Stimulated activated CD8-positive, alpha-beta memory T cell treated with anti-CD3 and anti-CD28 coated beads, Interleukin-7, amount 100 ng/mL, for 1 hour (primary cell): ENCODE measurements at places on chromosomes 5 and 9.

DNA sequence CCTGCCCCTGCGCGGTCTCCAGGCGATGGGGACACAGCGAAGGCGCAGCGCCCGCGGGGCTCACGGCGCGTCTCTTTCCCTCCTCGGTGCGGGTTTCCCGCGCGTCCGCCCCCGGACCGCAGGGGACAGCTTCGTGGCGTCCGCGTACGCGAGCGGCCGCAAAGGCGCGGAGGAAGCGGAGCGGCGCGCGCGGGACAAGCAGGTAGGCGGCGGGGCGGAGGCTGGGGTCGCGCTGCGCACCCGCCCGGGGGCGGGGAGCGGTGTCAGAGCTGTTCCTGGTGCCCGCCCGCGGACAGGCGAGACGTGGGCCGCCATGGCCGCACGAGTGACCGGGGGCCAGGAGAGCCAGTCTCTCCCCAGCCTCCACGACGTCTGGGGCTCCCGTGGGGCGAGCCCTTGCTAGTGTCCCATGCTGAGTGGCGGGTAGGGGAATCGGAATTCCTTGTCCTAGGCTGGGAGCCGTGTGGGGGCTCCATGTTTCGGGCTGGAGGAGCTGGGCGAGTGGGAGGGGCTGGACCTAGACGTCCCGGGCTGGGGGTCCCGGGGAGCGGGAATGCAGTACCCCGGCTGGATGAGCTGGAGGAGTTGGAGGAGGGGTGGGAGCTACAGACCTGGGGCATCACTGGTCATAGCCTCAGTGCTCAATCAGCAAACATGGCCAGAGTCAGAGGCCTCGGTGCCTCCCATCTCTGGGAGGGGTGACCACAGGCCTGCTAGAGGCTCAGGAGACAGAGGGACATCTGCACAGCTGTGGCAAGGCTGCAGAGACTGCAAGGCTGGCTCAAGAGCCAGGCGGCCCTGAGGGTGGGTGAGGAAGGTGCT is 968 bp downstream of the NKD2 start:
- DNase-seq, result no peak

DNA sequence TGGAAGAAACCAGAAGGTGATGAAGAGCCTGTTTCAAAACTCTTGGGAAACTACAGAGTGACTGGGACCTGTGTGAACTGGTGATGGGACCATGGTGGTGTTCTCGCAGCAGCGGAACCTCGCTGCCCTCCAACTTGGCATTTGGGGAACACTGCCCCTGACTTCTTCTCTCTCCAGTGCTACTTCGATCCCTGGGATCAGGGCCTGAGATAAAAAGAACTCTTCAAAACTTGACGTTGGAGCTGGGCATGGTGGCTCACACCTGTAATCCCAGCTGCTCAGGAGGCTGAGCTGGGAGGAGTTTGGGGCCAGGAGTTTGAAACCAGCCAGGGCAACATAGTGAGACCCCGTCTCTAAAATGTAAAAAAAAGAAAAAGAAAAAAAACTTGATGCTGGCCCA is 18.1 kb downstream of the PITX1 start:
- no peak for DNase-seq

DNA sequence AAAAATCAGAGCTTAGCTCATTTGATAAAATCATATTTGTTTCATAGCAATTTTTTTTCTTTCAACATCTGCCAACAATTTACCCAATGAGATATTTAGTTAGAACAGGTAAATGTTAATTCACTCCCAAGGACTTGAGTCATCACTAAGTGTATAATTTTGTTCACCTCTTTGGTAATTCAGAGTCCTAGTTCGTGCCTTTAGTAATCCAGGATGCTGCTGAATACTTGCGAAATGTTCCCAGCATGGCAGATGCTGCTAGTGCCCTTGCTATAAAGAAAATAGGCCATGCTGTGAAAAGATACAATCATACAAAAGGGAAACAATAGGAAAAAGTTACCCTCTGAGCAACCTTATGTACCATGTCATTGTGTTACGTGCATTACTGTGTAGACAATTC is 210.5 kb downstream of the CSNK1G3 start:
- no peak for DNase-seq

DNA sequence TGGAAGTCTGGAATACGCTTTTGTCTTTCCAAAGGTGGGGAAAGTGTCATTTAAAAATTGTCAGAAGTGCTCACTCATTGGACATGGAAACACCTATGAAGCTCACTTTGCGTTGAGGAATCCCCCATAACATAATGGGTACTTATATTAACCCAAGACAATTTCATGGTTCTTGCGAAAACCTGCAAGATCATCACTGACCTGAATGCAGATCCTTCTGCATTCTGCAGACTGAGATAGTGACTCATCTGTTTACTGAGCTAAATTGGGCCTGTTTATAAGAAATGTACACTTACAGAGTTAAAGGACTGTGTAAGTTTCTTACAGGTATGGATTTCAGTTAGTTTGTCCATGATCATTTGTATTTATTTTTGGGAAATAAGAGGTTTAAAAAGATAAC is 153.0 kb downstream of the HMHB1 start:
- no peak for DNase-seq

DNA sequence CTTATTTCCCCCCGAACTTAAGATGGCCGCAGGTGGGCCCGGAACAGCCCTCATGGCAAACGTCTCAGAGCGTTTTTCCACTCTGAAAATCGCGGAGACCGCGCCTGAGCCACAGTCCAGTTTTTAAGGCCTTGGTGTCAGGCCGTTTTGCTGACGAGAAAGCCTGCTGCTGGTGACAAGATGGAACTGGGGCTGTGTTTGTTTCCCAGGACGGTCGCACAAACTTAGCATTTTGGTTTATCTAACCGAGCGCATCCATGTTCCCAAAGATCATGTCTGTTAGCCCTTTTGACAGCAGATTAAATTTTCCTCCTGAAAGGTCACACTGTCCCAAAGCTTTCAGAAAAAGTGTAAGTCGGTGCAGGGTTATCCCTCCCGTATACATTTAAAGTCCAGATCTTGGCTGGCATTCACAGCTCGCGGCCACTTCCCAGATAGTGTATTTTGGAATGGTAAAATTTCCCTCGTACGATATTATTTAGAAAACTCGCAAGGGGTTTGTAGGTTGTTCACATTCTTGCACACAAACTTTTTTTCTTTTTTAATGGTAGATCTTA is 812 bp downstream of the SREK1 start:
- no peak for DNase-seq

DNA sequence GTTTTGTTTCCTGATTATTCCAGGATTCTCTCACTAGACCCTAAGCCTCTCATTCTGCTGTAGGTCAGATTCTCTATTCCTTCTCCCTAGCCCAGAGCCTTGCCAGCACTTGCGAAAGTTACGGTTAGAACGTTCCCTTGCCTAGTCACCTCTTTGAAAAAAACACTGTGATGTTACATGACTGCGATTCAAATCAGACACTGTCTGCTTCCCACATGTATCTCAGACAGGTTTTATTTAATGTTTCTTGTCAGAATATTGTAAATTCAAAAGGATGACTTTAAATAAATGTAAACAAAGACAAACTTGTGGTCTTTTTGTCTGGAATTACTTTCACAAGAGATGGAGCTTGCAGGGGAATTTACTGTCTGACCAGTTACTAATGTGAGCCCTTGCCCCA is 116.5 kb upstream of the OTULINL start:
- DNase-seq, result no peak

DNA sequence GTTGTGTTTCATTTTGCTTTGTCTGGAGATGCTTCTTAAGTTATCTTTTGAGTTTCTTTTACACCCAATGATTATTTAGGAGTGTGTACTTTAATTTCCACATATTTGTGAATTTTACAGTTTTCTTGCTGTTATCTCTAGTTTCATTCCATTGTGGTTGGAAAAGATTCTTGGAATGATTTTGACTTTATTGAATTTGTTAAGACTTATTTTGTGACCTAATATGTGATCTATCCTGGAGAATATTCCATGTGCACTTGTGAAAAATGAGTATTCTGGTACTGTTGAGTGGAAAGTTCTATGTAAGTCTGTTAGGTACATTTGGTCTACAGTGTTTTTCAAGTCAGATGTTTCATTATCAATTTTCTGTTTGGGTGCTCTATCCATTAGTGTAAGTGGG is 24.4 kb upstream of the GRAMD2B start:
- DNase-seq, result no peak

GRCh38 chr5:180085837-180086236 is 14.3 kb upstream of the RNF130 start:
- DNase-seq, result no peak

DNA sequence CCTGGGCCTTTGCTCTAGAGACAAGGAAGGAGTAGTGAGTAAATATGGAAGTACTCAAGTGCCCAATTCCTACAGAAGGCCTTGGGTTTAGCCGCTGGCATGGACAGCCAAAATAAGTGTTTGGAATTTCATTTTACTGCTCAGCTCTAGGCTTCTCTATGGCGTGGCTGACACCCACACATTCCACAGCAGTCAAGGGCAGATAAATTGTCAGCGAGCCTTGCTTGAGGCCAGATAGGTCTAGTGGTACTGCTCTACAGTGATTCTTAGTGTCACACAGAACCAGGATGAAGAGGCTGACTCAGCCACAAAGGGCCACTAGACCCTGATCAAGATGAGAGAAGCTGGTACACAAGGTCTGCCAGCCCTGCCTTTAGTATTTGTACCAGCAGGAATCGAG is 111.0 kb upstream of the NFIB start:
- DNase-seq, result no peak

GRCh38 chr9:6833518-6834192 is 75.9 kb downstream of the KDM4C start:
- DNase-seq, result no peak

DNA sequence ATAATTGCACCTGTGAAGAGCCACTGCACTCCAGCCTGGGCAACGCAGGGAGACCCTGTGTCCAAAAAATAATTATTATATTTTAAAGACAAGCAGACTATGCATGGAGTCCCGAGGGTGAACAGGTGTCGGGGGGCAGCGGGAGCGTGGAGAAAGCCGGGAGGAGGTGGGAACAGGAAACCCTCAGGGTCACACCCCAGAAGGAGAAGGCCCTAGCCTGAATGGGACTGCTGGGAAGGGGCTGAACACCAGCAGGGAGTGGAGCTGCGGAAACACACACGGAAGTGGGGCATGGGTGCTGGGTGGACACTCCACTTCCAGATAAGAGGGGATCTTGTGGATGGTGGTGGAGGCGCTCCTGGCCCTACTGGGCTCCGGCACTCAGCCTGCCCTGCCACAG is 12.8 kb downstream of the SURF6 start:
- no peak for DNase-seq

- no peak for DNase-seq
These were observed 12.4 kb downstream of the DNAJB5 start for GRCh38 chr9:35001803-35002502.

DNA sequence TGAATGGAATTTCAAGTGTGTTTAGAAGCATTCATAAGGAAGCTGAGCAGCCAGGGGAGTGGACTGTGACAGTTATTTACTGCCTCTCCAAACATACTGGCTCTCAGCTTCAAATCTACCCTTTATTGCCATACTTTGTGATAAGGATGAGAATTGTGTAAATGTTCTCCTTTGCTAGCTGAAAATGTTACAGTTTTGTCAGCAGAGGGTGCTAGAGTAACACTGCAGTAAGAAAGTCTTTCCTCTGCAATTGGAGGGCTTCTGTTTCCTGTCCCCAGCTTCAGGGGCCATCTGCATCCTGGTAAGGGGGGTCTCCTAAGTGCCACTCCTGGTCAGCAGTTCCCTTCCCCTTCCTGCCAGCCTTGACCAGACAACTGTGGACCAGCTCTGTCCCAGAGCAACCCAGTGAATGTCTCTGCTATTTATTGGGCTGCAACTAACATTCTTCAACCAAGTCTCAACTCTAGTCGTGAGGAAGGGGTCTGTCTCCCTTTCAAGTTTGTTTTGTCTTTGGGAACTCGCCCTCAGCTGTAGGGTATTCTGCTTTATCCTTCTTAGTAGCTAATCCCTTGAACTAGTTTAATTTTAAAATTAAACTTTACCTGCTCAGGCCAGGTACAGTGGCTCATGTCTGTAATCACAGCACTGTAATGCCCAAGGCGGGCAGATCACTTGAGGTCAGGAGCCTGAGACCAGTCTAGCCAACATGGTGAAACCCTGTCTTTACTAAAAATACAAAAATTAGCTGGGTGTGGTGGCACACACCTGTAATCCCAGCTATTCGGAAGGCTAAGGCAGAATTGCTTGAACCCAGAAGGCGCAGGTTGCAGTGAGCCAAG is 45.3 kb downstream of the RAPGEF6 start:
- no peak for DNase-seq

GRCh38 chr9:89755821-89756220 is 151.0 kb downstream of the GADD45G start:
- DNase-seq, result no peak

DNA sequence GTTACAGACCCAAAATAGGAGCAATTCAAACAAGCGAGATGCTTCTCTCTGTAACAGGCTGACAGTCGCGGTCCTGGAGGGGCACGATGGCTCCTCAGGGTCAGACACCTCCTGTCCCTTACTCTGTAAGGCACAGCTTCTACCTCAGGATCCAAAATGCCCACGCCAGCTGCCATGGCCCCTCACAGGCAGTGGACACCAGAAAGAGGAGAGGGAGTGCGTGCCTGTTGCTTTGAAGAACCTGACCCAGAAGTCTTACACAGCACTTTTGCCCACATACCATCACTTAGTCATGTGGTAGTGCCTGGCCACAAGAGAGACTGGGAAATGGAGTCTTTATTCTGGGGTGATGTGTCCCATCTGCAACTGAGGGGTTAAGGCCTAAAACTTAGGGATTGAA is 11.6 kb upstream of the ABL1 start:
- no peak for DNase-seq

DNA sequence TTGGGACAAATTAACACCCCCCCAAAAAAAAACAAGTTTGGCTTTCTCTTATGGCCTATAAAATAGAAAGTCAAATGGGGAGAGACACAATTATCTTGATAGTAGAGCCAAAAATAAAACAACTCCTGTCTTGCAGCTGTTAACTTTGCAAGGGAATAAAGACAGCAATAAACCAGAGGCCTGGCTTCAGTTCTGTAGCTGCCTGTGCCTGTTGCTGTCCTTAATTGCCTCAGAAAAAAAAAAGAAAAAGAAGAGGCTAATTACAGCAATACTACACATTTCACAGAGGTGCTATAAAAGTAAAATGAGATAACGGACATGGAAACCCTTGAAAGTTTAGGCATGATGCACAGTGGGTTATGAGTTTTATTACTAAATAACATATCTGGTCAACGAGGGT is 170.7 kb upstream of the IRX1 start:
- DNase-seq, result no peak
